ENCODE measurements at places on chromosomes 11 and 22. TPM values are rescaled to one million over a fixed set of nuclear protein-coding genes. Genes with fewer than 3 reads are reported as not detected.

Gene C11orf97
- not detected for total RNA-seq

Gene NUDT8
- total RNA-seq, result 7.2 TPM

Gene ZP1
- total RNA-seq, result 0.80 TPM

Gene PRRG4
- total RNA-seq, result 21.7 TPM

- DNase-seq, result peak; percentile 40
Observed at GRCh38 chr11:36164506-36165250, 124.5 kb downstream of the COMMD9 start.

Gene IFITM1
- 73.9 TPM for total RNA-seq

- no peak for DNase-seq
Observed at GRCh38 chr11:15159085-15159484, 44.4 kb downstream of the INSC start.

Gene BLID
- 3.3 TPM for total RNA-seq

Gene CD3E
- total RNA-seq, result 2.8 TPM

DNA sequence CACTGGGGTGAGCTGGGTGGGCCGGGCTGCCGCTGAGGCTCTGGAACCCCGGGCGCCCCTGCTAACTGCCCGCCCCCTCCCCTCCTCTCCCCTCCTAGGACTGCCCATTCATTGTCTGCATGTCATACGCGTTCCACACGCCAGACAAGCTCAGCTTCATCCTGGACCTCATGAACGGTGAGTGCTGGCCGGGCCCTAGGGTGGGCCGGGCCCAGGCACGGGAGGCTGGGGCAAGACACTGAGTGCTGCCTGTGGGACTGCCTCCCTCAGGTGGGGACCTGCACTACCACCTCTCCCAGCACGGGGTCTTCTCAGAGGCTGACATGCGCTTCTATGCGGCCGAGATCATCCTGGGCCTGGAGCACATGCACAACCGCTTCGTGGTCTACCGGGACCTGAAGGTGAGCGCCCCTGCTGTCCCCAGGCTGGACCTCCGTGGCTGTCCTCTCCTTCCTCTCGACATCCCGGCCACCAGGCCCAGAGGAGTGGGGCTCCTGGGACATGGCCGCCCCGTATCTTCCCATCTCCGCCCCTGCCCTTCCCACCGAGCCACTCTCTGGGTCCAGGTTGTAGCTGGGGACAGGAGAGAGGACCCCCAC lies 7.5 kb upstream of the ANKRD13D start:
- DNase-seq, result no peak

GRCh38 chr11:33402066-33402465 lies 144.9 kb downstream of the HIPK3 start:
- no peak for DNase-seq

Gene ANGPTL5
- total RNA-seq, result 0.57 TPM

GRCh38 chr11:120894202-120894985 lies 129.5 kb upstream of the TBCEL start:
- peak; percentile 51 for DNase-seq

Gene DEUP1
- total RNA-seq, result 3.2 TPM

GRCh38 chr22:23862103-23862502 lies 4.4 kb downstream of the SLC2A11 start:
- DNase-seq, result peak; percentile 27

DNA sequence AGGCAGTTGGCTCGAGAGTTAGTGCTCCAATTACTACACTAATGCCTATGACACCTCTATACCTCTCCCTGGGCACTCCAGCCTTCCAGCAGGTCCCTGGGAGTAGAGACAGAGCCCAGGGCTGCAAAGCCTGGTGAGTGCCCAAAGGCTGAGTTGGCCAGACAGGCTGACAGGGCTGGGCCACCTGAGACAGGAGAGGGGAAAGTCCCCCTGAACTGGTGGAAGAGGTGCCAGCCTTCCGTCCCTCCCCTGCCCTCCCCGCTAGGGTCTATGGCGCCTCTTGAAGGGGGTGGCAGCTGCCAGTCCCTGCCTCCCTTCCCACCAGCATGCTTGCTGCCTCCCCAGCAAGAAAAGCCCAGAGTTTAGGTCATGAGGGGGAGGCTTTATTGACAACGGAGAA lies 3.0 kb downstream of the KCNJ11 start:
- no peak for DNase-seq

- peak; percentile 34 for DNase-seq
Observed at GRCh38 chr22:17785185-17786184, 11.2 kb upstream of the BID start.

GRCh38 chr22:48112687-48113521 lies 1350.5 kb downstream of the TBC1D22A start:
- DNase-seq, result no peak

GRCh38 chr11:94730153-94730552 lies 38.0 kb upstream of the AMOTL1 start:
- no peak for DNase-seq

Gene MUC6
- total RNA-seq, result 0.74 TPM

DNA sequence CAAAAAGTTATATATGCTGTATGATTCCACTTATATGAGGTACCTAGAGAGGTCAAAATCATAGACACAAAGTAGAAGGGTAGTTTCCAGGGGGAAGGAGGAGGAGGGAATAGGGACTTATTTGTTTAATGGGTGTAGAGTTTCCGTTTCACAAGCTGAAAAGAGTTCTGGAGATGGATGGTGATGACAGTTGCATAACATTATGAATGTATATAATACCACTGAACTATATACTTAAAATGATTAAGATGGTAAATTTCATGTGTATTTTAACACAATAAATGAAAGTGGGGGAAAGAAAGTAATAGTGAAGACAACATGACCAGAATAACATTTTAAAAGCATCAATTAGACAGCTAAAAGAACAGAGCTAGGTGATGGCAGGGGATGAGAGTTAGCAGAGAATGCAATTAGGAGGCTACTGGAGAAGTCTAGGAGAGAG lies 51.2 kb downstream of the MRTFA start:
- no peak for DNase-seq

Gene OR10A2
- not detected for total RNA-seq

DNA sequence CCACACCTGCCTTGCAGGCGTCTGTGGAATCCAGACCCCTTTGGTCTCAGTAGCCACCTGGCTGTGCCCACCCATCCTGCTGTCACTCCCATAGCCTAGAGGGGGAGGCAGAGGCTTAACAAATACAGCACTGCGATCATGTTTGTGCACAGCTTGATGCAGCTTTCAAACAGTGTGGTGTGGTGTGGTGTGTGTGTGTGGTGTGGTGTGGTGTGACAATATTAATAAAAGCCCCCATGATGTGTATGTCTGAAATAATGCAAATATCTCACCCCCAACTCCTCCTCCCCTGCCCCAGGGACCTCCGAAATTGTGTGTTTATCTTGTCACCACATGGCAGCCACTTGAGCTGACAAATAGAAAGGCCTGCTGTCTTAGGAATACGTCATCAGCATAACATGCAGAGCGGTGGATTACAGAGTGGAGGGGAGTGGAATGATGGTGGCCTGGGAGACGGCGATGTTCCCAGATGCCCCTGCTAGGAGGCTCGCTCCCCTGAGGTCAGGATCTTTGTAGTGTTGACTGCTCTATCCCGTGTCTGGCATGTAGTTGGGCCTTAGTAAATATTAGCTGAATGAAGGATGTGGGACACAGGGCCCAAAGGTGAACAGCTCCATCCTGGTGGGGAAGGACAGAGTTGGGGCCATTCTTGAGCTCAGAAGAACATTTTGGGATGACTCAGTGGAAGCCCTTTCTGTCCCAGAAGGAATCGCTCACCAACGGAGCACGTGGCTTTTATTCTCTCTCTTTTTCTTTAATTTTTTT lies 2.8 kb downstream of the PDXP start:
- no peak for DNase-seq

- peak; percentile 64 for DNase-seq
Observed at GRCh38 chr11:125201525-125202141, 37.1 kb downstream of the PKNOX2 start.

Gene ZC3H12C
- 11.9 TPM for total RNA-seq

GRCh38 chr11:115198321-115198741 lies 305.9 kb downstream of the CADM1 start:
- DNase-seq, result peak; percentile 22

- no peak for DNase-seq
Observed at GRCh38 chr11:121105063-121105480, 4.0 kb downstream of the TECTA start.

Gene SMIM35
- 0.09 TPM for total RNA-seq

DNA sequence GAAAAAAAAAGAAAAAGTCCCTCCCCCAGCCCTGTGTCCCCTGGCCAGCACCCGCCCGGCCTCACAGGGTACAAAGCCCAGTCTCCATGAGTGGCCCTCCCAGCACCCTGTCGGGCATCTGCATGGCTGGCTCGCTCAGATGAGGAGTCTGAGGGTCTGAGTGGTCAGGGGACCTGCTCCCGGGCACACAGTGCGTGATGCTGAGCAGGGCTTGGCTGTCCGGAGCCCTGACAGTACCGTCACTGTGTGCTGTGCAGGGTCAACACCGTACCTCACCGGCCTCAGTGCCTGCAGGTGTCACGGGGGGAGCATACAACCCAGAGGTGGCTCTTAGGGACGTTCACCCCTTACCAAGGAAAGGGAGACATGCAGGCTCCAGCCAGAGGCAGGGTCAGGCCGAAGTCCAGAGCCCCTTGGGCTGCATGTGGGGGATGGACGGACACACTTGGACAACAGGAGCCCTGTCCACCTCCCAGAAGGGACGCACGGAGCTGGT lies 3.6 kb upstream of the PLXNB2 start:
- DNase-seq, result no peak

GRCh38 chr22:44172370-44173108 lies 8.2 kb upstream of the PARVG start:
- peak; percentile 35 for DNase-seq

DNA sequence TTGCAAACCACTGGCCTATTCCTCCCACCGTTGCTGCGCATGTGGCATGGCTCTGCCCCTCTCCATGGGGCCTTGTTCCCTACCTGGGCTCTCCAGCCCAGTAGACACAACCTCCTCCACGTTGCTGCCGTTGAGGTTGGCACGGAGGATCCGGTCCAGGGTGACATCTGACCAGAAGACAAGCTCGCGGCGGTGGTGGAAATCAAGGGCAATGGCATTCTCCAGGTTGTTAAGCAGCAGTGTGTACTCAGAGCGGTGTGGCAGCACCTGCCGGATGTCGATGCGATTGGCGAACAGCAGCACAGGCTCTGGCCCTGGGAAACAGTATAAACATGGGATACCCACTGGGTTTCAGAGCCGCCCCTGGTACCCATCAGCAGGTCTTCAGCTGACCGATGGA lies 23.8 kb downstream of the LRP4 start:
- no peak for DNase-seq

Gene OR6A2
- 0.57 TPM for total RNA-seq

Gene TXNRD2
- 62.1 TPM for total RNA-seq

All from prostate gland (tissue), 2 donors.